Memory B cell (primary cell): ENCODE measurements at places on chromosomes 1 and 21.

DNA sequence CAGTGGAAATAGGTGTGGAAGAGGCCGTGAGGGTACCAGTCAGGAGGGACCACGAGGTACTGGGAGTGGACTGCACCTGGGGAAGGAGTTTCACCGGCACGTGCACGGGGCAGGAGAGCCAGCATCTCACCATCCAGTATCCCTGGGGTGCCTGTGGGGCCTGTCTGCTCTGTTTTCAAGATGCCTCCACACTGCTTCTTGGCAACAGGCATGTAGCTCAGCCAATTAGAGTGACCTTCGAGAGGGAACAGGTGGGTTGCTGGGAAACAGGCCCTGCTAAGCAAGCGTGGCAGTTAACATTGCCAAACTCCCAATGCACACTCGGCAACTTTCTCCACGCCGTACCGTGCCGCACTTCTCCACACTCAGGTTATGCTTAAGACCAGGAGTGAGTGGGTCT, 17.7 kb downstream of the KCNC4 start:
- no peak overlapping the region for H3K27ac ChIP-seq
- H3K4me3 ChIP-seq, result no peak overlapping the region
- no peaks in the 10 kb centered on the region for H3K27me3 ChIP-seq
- no peak for DNase-seq
- peaks cover 17% of the 10 kb centered on the region for H3K36me3 ChIP-seq
- H3K4me1 ChIP-seq, result no peaks in the 10 kb centered on the region

- H3K27me3 ChIP-seq, result no peaks in the 10 kb centered on the region
- H3K36me3 ChIP-seq, result peaks cover 3% of the 10 kb centered on the region
- DNase-seq, result no peak
- H3K27ac ChIP-seq, result no peak overlapping the region
- no peak overlapping the region for H3K4me3 ChIP-seq
Measured at GRCh38 chr1:8844501-8845006, 27.1 kb upstream of the RERE start.

- no peaks in the 10 kb centered on the region for H3K27me3 ChIP-seq
- no peak for DNase-seq
- no peak overlapping the region for H3K27ac ChIP-seq
- H3K4me1 ChIP-seq, result peaks cover 4% of the 10 kb centered on the region
Measured at GRCh38 chr1:174799136-174799479, 200.6 kb upstream of the CACYBP start.

DNA sequence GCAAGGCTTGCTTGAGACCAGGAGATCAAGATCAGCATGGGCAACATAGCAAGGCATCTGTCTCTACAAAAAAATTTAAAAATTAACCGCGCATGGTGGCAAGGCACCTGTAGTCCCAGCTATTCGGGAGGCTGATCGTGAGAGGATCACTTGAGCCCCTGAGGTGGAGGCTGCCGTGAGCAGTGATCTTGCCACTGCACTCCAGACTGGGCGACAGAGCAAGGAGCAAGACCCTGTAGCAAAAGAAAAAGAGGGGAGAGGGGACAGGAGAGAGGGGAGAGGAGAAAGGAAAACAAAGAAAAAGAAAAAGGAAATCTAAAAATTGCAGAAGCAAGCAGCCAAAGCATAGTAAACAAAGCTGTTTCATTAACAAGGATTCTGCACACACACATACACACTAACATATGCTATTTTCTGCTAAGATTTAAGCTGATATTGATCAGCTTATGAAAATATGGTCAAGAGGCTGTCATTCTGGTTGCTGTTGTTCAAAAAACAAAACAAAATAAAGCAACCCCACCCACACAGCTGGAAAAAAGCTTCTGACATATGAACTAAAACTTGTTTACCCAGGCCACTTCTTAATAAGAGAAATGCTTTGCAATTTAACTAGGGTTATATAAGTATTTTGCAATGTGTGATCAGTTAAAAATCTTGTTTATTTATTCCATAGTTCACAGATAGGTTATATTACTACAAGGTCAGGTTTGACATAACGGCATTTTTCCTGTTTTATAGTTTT, 1.8 kb downstream of the ARNT start:
- peaks cover 7% of the 10 kb centered on the region for H3K36me3 ChIP-seq
- H3K4me3 ChIP-seq, result peak overlapping the region; percentile 62
- peak overlapping the region; percentile 67 for H3K27ac ChIP-seq
- peaks cover 13% of the 10 kb centered on the region for H3K4me1 ChIP-seq
- no peaks in the 10 kb centered on the region for H3K27me3 ChIP-seq
- no peak for DNase-seq

- DNase-seq, result no peak
- H3K27ac ChIP-seq, result no peak overlapping the region
- no peaks in the 10 kb centered on the region for H3K4me1 ChIP-seq
- no peak overlapping the region for H3K4me3 ChIP-seq
- H3K27me3 ChIP-seq, result no peaks in the 10 kb centered on the region
- no peaks in the 10 kb centered on the region for H3K36me3 ChIP-seq
Measured at GRCh38 chr1:72936151-72936740, 653.9 kb upstream of the NEGR1 start.

- peaks cover 48% of the 10 kb centered on the region for H3K4me1 ChIP-seq
- no peaks in the 10 kb centered on the region for H3K36me3 ChIP-seq
- H3K27ac ChIP-seq, result peak overlapping the region; percentile 88
Measured at GRCh38 chr1:41726899-41727748, 191.6 kb downstream of the HIVEP3 start.

DNA sequence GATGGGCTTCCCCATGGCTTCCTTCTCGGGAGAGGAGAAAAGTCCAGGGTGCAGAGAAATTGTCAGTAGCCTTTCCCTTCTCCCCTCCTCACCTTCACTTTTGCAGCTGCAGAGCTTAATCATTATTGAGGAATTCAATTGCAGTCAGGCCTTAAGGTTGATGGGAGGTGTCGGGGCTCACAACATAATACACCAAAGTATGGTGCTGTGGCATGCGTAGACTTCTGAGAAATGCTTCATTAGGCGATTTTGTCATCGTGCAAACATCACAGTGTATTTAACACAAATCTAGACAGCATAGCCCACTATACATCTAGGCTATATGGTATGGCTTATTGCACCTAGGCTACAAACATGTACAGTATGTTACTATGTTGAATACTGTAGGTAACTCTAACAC, 100.2 kb upstream of the PPM1J start:
- no peaks in the 10 kb centered on the region for H3K36me3 ChIP-seq
- H3K4me1 ChIP-seq, result no peaks in the 10 kb centered on the region
- peaks cover 8% of the 10 kb centered on the region for H3K27me3 ChIP-seq
- H3K27ac ChIP-seq, result no peak overlapping the region

DNA sequence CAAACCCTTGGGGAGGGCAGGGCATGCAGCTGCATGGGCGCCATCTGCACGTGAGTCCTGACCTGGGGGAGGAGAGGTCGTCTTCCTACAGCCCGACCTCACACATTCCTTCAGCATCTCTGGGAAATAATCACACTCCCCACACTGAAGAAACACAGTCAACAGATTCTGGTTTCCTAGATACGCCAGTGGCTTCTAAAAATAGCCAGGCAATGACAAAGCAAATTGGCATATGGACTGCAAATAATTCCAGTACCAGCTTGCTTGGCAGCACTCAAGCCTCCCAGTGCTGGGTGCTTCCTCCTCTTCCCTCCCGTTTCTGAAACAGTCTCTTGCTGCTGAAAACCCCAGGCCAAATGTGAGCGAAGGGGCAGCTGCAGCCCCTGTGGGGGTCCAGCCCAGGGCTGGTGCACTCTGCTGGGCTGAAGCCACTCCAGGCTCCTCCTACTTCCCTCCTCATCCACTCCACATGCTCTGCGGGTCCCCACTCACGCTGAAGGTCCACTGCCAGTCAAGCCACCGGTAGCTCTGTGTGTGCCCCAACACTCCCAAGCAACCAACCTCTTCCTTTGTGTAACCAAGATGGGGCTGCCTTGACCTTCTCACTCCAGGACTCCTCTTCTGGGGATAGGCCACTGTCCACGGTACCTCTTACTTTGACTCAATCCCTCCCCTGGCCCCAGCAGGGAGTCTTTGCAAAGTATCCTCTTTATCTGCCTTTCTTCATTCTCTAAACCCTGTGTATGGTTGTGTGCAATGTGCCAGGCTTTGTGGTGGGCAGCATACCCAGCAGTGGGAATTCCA, 69.0 kb downstream of the KCND3 start:
- no peak overlapping the region for H3K27ac ChIP-seq
- H3K4me1 ChIP-seq, result no peaks in the 10 kb centered on the region
- peaks cover 12% of the 10 kb centered on the region for H3K27me3 ChIP-seq

DNA sequence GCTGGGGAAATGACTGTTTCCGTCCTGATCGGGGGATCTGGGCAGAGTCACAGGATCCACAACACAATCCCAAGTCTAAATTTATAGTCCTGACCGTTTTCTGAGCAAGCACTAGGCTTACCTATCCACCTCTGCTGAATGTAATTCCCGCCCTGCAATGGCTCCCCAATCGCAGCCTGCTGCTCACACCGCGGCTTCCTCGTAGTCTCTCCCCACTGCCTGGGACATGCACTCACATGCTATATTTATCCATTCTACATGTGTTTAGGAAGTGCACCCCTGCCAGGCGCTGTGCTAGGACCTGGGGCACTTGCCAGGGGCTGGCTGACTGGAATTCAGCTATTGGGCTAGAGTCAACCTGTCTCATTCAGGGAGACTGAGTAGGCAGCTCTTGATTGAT, 246.6 kb upstream of the CSF3R start:
- H3K4me1 ChIP-seq, result peaks cover 2% of the 10 kb centered on the region
- no peak overlapping the region for H3K27ac ChIP-seq
- peaks cover under 1% of the 10 kb centered on the region for H3K36me3 ChIP-seq
- no peak for DNase-seq
- peaks cover 21% of the 10 kb centered on the region for H3K27me3 ChIP-seq

DNA sequence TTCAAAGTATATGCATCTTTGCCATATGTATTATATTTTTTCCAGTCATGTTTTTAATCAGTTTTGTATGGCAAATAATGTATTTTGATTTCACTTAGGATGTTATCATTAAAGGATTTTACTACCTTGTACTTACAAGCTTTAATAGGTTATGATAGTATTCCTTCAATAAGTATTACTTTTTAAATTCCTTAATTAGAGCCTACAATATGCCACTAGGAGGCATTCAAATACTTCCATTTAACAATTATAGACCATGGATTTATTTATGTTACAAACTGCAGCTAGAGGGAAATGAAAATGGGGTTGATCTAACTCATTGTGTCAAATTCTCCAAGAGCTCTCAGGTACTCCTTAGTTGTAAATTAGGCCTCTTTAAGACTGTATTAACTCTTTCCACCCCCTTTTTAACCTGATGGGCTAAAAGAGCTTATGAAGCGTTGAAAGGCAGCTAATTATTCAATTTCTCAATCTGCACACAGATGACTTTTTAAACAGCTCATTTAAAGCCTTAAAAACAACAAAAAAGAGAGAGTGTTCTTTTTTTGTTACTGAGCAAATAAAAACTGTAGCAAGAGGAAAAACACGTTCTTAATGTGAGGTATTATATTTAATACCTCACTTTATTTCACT, 156.2 kb downstream of the DENND1B start:
- no peak overlapping the region for H3K4me3 ChIP-seq
- peaks cover 5% of the 10 kb centered on the region for H3K36me3 ChIP-seq
- no peak overlapping the region for H3K27ac ChIP-seq
- no peak for DNase-seq

DNA sequence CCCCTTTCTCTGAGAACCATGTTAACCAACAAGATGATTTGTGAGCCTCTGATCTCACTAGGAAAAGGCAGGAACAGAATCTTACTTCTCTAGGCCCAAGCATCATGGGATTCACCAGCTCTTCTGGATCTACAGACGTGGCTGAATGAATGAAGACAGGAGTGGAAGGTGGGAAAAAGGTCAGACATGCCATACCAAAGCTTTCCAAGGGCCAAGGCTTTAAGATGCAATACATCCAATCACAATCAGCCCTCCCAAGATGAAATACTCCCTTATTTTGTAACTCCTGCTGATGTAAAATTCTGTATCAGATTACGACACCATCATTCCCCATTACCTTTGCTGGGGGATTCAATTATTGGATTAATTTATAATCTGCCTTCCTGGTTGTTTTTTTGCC, 80.9 kb downstream of the SSBP3 start:
- no peaks in the 10 kb centered on the region for H3K27me3 ChIP-seq
- no peak overlapping the region for H3K27ac ChIP-seq
- H3K4me1 ChIP-seq, result peaks cover 21% of the 10 kb centered on the region
- no peaks in the 10 kb centered on the region for H3K36me3 ChIP-seq
- no peak for DNase-seq

GRCh38 chr1:155942578-155943141, 1.2 kb downstream of the RXFP4 start:
- H3K36me3 ChIP-seq, result peaks cover 2% of the 10 kb centered on the region
- H3K27me3 ChIP-seq, result no peaks in the 10 kb centered on the region
- H3K4me3 ChIP-seq, result no peak overlapping the region
- no peak for DNase-seq

- H3K27me3 ChIP-seq, result peaks cover 3% of the 10 kb centered on the region
- DNase-seq, result no peak
- H3K4me3 ChIP-seq, result no peak overlapping the region
- H3K4me1 ChIP-seq, result peaks cover 9% of the 10 kb centered on the region
Measured at GRCh38 chr1:35049116-35049515, 17.4 kb upstream of the ZMYM6 start.

- H3K36me3 ChIP-seq, result peaks cover 22% of the 10 kb centered on the region
- H3K27ac ChIP-seq, result no peak overlapping the region
- no peaks in the 10 kb centered on the region for H3K27me3 ChIP-seq
- H3K4me3 ChIP-seq, result no peak overlapping the region
- no peak for DNase-seq
- H3K4me1 ChIP-seq, result peaks cover 31% of the 10 kb centered on the region
Measured at GRCh38 chr1:35544976-35545375, 12.2 kb downstream of the KIAA0319L start.

- no peak overlapping the region for H3K4me3 ChIP-seq
- H3K27ac ChIP-seq, result no peak overlapping the region
- H3K27me3 ChIP-seq, result peaks cover 7% of the 10 kb centered on the region
Measured at GRCh38 chr1:57623791-57624538, 200.1 kb upstream of the DAB1 start.

GRCh38 chr1:229287267-229287666, 16.4 kb downstream of the RAB4A start:
- peaks cover 22% of the 10 kb centered on the region for H3K4me1 ChIP-seq
- no peak for DNase-seq
- H3K27ac ChIP-seq, result no peak overlapping the region
- peaks cover 35% of the 10 kb centered on the region for H3K36me3 ChIP-seq
- no peaks in the 10 kb centered on the region for H3K27me3 ChIP-seq
